Caco-2 (cell line): ENCODE measurements at places on chromosomes 7 and 10. TPM values are rescaled to one million over a fixed set of nuclear protein-coding genes. Genes with fewer than 3 reads are reported as not detected.
A peak's percentile ranks its signal among the peaks of the same experiment; 100 is the strongest.

- DNase-seq, result peak; percentile 96
Measured at GRCh38 chr10:75430000-75430763, 1.2 kb upstream of the LRMDA start.

- DNase-seq, result no peak
Measured at GRCh38 chr10:24152270-24152669, 56.7 kb upstream of the KIAA1217 start.

DNA sequence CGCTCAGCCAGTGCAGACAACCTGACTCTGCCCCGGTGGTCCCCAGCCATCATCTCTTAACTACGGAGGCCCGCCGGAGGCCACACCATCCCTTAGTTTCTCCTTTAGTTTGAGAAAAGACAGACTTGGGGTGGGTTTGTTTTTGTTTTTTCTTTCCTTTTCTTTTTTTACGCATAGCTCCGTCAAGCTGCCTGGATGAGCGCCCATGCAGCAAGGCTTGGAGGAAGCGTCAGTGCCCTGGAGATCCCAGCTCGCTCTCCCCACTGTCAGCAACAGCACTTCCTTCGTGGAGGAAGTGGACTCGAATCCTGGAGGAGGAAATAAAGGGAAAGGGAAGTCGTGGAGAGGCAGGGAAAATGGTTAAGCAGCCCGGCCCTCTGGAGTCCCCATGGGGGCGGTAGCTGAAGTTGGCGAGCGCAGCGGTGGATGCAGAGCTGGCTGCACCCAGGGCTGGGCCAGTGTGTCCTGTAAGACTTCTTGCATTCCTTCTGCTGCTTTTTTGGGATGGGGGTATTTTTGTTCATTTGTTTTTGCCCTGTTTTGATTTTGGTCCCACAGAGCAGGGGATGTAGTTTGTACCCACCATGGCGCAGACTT is 35.9 kb upstream of the GJD4 start:
- no peak for DNase-seq

DNA sequence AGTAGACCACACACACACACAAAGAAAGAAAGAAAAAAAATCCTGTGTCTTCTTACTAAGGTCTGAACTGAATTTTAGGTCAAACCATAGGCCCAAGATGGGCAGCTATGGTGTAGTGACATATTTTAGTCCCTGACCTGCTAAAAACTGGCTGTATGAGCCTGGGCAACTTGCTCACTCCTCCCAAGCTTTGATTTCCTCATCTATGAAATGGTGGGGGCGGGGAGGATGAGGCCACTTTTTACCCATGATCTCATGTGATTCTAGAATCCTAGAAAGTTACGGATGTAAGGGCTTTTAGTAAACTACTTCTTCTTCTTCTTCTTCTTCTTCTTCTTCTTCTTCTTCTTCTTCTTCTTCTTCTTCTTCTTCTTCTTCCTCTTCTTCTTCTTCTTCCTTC is 6.1 kb upstream of the CCL24 start:
- no peak for DNase-seq

DNA sequence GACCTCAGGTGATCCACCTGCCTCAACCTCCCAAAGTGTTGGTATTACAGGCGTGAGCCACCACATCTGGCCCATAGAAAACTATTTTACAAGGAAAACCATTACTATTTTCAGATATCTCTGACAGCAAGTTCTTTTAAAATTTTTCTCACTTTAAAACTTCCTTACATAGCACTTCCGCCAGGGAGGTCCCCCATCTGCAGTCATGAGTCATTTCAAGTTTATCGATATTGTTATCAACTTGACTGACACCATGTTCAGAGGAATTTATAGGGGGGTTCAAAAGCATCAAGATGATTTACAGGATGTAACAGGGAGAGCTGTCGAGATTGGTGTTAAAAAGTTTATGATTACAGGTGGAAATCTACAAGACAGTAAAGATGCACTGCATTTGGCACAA is 88.8 kb downstream of the NRBF2 start:
- DNase-seq, result no peak

The TSC22D4 gene
- 27.2 and 32.0 TPM in 2 replicates for total RNA-seq

The PARP12 gene
- total RNA-seq, result 20.2 and 23.7 TPM in 2 replicates

The UPF2 gene
- total RNA-seq, result 40.6 and 40.9 TPM in 2 replicates
